ENCODE measurements at places on chromosomes 7 and 10.

GRCh38 chr7:21743493-21743892 is 200.7 kb downstream of the DNAH11 start:
- DNase-seq: no peak

GRCh38 chr7:140263277-140263676 is 86.5 kb upstream of the KDM7A start:
- DNase-seq: no peak

DNA sequence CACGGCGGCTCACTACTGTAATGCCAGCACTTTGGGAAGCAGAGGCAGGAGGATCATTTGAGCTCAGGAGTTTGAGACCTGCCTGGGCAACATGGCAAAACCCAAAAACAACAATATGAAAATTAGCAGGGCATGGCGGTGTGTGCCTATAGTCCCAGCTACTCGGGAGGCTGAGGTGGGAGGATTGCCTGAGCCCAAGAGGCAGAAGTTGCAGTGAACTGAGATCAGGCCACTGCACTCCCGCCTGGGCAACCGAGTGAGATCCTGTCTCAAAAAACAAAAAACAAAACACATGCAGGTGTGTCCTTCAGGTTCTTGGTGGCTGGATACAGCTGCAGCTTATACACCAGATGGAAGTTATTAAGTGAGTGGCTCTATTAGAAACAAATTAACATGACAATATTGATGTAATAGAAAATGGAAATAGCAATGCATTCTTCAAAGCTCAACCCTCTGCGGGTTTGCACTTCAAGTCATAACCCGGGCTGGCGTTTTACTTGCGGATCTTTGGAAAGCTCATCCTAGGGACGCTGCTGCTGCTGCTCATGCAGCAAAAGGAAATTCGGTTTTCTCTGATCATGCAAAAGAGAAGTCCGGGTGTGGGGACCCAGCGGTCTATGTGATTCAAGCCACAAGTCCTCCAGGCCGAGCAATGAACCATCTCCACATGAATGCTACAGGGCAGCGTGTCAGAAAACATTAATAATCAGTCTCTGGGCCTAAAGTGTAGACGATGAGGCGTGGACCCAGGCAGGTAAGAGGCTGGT is 281.9 kb downstream of the PRPF18 start:
- DNase-seq: no peak

- no peak for DNase-seq
Measured at GRCh38 chr7:122140918-122141317, 3.1 kb downstream of the AASS start.

- no peak for DNase-seq
Measured at GRCh38 chr10:108616559-108617285, 1306.6 kb downstream of the XPNPEP1 start.

- no peak for DNase-seq
Measured at GRCh38 chr7:1447551-1448244, 11.6 kb downstream of the MICALL2 start.

DNA sequence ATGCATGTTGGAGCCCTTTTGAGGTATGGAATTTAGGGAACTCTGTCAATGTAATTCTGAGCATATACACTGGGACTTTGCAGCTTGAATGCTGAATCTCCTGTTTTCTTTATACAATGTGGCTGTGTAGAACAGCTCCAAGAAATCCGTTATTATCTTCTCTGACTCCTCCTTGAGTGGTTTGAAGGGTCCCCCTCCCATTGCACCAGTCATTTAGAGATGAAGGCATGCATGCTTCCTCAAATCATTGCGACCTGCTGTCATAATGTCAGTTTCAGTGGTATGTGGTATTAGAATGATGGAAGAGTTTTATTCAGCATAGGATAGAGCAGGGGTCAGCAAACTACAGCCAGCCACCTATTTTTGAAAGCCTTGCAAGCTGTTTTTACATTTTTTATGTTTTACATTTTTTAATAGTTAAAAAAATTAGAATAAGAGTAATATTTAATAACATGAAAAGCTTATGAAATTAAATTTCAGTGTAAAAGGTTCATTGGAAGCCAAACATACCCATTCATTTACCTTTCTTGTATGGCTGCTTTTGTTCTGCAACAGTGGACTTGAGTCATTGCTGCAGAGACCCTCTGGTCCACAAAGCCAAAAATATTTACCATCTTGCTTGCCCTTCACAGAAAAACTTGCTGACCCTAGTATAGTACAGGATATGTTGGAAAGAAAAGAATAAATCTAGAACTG is 8.1 kb downstream of the STK17A start:
- no peak for DNase-seq

- no peak for DNase-seq
Measured at GRCh38 chr7:94145602-94146001, 141.4 kb upstream of the BET1 start.

DNA sequence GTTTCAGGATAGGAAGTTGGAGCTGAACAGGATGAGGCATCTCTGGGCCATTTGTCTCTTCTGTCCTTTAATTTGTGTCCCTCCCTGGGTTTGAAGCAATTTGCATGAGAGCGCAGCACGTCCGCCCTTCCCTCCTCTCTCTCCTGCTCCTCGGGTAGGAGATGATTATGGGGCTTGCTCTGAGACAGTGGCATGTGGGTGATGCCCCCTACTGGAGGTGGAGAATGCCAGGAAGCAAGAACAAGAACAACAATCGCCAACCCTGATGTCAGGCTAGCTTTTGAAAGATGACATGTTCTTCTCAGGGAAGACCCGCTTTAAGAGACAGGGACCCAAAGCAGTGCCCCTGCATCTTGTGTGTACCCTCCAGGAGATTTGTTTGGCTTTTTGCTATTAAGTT is 63.9 kb upstream of the LOXL4 start:
- DNase-seq: peak; percentile 10

- no peak for DNase-seq
Measured at GRCh38 chr7:14271441-14271840, 282.0 kb upstream of the ETV1 start.

DNA sequence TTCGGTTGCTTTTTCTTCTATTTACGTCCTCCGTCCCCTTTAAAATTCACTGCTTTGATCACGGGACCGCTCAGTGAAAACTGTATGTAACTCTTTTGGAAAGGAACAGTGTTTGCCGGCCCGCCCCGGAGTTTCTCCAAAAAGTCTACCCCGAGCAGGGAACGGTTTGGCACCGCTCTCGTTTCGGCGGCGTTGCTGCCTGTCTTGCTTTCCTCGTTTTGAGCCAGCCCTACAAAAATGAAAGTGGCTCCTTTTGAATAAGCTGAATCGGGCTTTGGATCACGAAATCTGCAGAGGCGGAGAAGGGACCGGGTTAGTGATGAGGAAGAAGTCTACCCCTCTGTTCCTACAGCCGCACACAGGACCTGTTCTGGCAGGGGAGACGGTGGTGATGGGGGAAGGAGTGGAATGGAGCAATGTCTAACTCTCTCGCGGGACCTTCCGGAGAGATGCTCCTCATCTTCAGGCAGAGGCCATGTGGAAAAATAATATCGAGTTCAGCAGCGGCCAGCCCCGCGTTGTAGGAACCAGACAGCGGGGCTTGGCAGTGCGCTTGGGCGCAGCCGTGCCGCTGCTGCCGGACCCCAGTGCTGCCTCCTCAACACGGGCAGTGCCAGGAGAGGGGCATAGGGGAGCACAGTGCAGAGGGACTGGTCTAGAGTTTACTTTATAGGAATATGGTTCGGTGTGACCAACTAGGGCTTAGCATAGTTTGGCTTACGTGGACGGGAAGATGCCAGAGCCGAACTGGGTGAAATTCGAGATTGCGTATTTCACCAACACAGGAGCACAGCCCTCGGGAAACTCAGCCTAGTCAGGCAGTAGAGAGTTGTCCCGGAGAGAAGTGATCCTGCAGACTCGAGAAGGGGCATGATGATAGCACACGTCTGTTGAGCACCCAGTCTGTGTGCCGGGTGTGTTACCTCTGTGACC is 1.4 kb downstream of the HTRA1 start:
- no peak for DNase-seq

- DNase-seq: no peak
Measured at GRCh38 chr7:139393621-139394211, 34.0 kb downstream of the LUC7L2 start.

- DNase-seq: no peak
Measured at GRCh38 chr7:29970158-29970557, 19.4 kb downstream of the SCRN1 start.

DNA sequence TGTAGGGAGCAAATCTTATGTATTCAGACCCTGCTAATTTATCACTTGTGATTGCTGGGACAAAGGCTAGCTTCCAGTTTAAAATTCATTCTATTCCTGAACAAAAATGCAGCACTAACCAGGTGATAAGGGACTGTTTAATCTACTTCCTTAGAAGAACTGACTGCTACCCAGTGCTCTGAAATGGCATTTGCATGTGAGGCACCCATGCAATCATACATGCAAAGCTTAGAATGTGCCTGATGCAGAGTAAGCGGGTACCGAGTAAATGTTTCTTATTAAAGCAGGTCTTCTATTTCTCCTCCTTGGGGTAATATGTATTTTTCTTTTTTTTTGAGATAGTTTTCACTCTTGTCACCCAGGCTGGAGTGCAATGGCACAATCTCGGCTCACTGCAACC is 54.5 kb downstream of the NEURL1 start:
- DNase-seq: no peak

GRCh38 chr7:133354546-133355324 is 101.9 kb downstream of the EXOC4 start:
- no peak for DNase-seq

DNA sequence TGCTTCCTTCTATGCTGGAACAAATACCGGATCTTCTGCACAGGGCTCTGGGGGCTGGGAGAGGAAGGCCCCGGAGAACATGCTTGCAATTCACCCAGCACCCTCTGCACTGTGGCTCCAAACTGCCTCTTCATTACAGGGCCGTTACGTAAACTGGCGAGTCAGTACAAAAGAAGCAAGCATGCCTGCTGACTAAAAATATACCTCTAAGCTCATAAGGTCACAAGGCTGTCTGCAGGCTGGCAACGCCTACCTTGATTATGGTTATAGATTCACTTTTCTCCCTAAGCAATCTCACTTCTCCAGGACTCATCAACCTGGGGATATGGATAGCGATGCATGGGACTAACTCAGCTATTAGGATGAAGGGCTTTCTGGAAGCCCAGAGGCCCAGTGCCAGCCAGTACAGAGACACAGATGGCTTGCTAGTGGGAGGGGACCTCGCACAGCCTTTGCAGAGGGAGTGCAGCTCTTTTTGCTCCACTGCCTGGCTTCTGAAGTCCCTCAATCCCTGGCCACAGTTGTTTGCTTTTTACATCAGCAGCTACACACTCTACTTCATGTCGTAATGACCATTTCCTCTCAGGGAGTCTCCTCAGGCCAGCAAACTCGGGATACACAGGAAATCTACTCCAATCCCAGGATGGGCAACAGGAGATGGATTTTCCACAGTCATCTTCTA is 96.1 kb downstream of the SH3PXD2A start:
- DNase-seq: no peak

GRCh38 chr7:22613496-22613895 is 113.5 kb upstream of the IL6 start:
- no peak for DNase-seq

- no peak for DNase-seq
Measured at GRCh38 chr10:24685958-24686540, 37.6 kb downstream of the ARHGAP21 start.

DNA sequence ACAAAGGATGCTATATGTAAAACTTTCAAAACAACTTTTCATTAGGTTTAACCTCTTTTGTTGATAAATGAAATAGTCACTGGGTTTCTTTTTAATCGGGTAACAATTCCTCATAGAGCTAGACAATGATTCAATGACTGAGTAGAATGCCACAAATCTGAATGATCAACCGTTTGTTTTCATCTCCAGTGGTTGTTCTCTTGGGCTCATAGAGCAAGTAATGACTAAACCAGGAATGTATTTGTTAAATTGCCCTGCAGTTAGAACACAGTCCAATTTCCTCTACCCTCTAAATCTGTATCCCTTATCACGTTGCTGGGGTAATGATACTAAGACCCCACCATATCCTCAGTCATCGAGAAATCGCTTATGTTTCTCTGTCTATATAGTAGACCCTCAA is 40.0 kb downstream of the CNNM1 start:
- no peak for DNase-seq

DNA sequence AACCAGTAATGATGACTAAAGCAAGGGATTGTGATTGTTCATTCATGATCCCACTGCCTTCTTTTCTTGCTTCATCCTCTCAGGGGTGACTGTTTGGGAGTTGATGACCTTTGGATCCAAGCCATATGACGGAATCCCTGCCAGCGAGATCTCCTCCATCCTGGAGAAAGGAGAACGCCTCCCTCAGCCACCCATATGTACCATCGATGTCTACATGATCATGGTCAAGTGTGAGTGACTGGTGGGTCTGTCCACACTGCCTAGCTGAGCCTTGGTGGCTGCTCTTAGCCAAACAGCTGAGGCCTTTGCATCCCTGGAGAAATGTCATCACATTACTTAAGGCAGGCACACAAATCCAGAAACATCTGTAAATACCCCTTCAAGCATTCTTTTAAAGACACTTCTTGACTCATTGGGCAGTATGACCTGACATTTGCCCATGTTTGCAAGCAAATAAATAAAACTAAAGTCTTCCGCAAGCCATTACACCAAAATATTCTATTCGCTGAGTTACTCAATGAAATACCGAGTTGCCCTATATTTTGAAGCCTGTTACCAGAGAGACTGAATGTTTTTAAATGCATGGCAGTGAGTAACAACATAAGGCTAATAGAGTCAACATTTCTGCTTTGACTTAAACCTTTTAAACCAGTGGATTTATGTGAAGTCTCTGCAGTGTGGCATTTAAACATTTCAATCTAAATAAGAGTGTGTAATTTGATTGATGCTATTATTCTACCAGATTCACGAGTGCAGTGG is 166.3 kb upstream of the LANCL2 start:
- DNase-seq: no peak

DNA sequence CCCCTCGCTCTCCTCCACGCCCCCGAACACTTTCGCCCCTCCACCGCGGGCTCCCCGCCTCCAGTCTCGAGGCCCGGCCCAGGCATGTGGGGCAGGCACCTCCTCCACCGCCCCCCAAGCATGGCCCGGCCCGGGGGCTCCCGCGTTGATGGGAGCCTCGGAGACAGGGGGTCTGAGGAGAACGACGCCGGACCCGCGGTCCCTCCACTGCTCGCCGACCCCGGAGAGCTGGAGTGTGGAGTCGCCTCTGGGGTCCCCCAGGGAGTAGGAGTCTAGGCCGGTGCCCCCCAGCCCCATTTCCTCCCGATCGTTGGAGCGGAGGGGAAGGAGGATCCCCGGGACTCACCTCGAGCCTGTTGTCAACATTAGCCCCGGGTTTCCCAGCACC is 206 bp downstream of the UPF2 start:
- peak; percentile 80 for DNase-seq

DNA sequence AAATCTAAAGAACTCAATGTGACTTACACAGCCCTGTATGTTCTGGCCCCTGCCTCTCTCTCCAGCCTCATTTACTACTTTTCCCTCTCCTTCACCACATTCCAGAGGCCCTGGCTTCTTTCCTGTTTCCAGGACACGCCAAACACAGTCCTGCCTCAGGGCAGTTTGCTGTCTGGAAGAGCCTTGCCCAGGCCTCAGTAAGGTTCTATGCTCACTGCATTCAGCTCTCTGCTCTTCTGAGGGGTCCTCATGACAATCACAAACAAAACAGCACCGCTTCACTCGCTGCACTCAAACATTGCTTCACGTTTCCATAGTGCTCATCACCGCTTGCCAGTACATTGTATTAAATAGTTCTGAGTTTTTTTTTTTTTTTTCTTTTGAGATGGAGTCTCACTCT is 35.1 kb upstream of the GARS1 start:
- DNase-seq: no peak

Measured in K562 (cell line).